ENCODE measurements at places on chromosomes 1 and 21.

- no peak for DNase-seq
Observed at GRCh38 chr1:238191170-238191569, 300.4 kb upstream of the ZP4 start.

DNA sequence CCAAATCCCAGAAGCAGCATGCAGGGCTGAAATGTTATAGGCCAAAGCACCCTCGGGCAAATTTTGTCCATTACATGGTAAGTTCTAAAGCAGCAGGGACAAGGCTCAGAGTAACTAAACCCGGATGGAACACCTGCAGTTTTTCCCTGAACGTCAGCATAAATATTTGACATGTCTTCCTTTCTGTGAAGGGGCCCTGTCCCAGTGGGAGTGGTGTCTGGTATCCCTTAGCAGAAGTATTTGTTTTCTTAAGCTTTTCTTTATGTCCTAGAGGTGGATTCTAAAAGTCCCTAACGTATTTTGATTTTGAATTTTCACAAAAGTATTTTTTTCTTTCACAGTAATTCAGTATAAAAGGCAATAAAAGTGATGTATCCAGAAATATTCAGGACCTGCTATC lies 223.9 kb downstream of the ST6GALNAC3 start:
- DNase-seq, result no peak

DNA sequence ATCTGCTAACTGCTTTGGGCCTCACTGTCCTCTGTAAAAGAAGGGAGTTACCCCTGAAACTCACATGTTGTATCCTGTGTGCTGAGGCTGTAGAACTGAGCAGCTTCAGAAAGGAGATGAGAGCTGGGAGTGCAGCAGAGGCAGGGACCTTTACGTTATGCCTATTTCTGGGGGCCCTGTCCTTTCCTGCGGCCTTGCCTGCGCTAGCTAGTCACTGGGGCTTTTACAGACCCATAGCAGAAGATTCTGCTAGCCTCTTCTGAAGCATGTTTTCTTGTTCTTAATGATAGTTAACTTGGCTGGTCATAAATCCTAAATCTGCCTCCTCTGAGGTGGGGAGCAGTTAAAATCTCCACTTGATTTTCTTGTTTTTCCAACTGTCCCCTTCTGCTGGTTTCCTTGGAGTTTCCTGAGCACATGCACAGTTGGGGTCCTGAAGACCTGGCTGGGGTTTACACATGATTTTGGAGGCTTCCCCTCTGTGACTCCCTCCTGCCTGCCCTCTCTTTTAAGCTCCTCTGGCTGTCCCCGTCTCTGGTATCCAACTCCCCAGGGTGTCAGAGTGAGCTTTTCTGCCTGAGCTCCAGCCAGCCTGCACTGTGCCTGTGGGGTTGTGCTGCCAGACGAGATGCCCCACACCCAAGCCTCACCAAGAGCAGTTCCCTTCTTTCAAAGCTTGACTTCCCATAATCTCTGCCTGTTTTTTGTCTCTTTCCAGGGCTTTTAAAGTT lies 76.6 kb downstream of the NOS1AP start:
- DNase-seq, result no peak

DNA sequence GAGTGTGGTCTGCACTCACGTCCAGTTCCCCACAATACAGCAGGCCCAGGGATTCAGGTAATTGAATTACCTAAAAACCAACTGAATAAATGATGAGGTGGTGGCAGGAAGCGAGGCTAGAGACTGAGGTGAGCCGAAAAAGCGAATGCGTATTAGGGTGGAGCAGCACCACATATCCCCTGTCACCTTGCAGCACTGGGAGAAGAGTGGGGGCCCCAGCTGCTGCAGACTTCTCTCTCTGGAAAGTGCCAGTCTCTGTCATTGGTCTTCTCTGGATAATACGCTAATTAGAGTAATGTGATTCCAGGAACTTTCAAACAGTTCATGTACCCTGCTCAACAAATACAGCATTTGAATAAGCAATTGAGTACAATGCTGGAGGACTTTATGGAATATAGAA lies 199.0 kb downstream of the RPS6KC1 start:
- no peak for DNase-seq

DNA sequence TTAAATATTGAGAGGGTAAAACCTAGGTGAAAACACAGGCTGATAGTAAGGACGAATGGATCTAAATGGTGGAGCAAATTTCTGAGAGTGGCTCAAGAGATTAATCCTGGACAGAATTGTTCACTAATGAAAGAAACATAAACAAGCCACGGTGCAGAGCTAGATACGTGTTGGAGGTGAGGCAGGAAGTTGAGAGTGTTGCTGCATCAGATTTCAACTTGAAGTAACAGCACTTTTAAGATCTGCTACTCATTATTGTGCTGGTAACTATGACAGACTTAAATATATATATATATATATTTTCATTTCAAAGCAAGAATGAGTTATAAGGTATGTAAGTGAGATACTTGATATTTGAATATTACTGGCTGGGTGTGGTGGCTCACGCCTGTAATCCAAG lies 64.9 kb downstream of the PTGS2 start:
- no peak for DNase-seq

DNA sequence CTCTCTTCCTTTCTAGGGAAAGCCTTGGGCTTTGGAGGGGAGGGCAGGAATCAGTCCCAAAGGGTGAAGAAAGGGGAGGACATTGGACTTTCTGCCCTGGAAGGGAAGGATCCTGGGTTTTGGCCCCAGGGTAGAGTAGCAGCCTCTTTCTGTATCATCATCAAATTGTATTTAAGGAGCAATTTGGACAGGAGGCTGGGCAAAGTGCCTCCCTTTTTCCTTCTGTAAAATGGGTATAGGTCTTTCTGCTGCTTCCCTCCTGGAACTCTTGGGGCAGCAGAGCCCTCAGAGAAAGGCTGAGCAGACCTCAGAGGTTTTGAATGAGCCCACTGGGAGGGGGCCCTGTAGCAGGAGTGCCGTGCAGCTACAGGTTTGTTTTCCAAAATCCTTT lies 38.4 kb downstream of the ARHGEF10L start:
- no peak for DNase-seq

GRCh38 chr1:27594564-27595510 lies 9.1 kb downstream of the AHDC1 start:
- DNase-seq, result peak; percentile 44

- DNase-seq, result no peak
Observed at GRCh38 chr1:54358503-54359168, 47.6 kb downstream of the SSBP3 start.

DNA sequence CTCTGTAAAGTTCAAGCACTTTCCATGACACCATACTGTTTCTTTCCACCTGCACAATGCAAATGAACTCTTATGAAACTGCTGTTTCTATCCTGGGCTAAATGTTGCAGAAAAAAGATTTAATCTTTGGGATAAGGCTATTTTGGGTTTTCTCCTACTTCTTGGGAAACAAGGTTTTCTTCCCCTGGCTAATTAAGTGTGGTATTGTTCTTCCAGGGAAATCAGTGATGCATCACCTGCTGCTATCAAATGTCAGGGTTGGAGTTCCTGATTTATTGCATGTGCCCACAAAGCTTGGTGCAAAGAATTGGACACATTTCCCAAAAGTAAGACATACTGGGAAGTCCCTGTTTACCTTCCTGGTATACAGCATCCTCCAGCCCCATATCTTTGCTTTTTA lies 6.0 kb upstream of the RGS4 start:
- no peak for DNase-seq
